ENCODE measurements at places on chromosomes 7 and 10.

- DNase-seq, result no peak
Observed at GRCh38 chr10:61961278-61961677, 59.8 kb downstream of the ARID5B start.

DNA sequence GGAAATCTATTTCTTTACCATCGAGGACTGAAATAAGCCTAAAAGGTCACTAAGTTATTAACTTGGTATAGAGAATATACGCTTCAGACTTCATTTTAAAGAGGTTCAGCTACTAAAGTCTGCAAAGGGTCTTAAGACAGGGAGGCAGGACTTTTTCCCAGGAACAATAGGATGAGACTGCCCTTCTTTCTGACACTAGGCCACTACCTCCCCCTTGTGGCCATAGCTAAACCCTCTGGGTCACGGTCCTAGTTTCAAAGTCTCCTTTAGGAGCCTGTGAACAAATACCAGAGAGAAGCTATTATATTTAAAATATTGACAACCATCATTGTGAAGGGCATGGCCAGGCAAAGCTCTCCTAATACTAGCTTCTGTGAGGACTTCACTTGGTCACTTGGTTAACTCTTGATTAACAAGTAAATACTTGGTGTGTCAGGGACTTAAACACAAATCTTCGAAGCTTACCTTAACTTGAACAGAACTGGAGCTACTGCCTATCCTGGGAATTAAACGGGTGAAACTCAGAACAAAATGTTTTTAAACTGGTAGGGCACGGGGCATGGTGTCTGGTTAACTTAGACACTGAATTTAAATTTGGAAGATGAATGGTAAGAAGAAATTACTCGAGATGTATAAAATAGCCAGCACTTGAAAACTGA is 75.6 kb downstream of the CCDC6 start:
- DNase-seq, result no peak

DNA sequence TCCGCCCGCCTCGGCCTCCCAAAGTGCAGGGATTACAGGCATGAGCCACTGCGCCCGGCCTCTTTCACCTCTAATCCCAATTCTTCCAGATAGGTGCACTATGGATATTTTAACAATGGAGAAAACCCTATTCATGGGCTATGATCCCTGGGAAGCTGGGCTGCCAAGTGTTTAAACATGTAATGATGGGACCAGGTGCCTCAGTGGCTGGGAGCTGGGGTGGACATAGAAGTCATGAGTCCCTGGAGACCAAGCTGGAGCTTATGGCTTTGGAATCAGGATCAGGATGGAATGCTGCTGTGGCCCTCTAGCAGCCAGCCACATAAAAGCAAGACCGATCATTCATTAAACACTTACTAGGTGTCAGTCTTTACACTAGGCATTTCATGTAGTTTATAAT is 41.8 kb upstream of the IGFBP3 start:
- DNase-seq, result no peak

- peak; percentile 14 for DNase-seq
Observed at GRCh38 chr10:89122433-89123051, 84.6 kb downstream of the CH25H start.

GRCh38 chr7:100975371-100975821 is 6.0 kb downstream of the MUC12 start:
- DNase-seq, result no peak

GRCh38 chr10:60028081-60028480 is 121.7 kb upstream of the CCDC6 start:
- no peak for DNase-seq

DNA sequence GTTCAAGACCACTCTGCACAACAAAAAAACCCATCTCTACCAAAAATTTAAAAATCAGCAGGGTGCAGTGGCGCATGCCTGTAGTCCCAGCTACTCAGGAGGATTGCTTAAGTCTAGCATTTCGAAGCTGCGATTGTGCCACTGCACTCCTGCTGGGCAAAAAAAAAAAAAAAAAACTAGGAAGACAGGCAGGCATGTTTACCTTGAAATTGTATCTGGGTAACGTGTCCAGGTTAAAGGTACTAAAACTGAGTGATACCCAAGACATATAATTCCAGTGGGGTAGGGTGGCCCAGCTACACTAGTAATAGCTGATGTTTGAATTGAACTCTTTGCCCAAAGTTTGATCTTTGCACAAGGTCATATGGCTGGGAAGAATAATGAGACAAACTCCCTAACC is 16.2 kb downstream of the GHITM start:
- no peak for DNase-seq

GRCh38 chr7:95340491-95340890 is 16.2 kb upstream of the PON1 start:
- no peak for DNase-seq

GRCh38 chr10:101060036-101060950 is 1.5 kb upstream of the KAZALD1 start:
- peak; percentile 83 for DNase-seq

DNA sequence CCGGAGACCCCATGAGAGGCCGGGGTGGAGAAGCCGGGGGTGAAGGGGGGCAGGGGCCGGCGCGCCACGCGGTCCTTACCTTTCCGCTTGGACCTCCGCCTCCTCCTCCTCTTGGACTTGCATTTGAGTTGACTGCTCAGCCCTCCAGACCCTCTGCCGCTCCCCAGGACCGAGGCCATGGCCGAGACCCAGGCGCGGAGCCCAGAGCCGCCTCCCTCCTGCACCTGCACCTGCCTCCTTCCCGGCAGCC is 428 bp downstream of the ADARB2 start:
- DNase-seq, result no peak

GRCh38 chr10:124916585-124917427 is 25.1 kb upstream of the ZRANB1 start:
- DNase-seq, result peak; percentile 98

- DNase-seq, result peak; percentile 67
Observed at GRCh38 chr7:105652359-105652993, 71.2 kb upstream of the EFCAB10 start.

DNA sequence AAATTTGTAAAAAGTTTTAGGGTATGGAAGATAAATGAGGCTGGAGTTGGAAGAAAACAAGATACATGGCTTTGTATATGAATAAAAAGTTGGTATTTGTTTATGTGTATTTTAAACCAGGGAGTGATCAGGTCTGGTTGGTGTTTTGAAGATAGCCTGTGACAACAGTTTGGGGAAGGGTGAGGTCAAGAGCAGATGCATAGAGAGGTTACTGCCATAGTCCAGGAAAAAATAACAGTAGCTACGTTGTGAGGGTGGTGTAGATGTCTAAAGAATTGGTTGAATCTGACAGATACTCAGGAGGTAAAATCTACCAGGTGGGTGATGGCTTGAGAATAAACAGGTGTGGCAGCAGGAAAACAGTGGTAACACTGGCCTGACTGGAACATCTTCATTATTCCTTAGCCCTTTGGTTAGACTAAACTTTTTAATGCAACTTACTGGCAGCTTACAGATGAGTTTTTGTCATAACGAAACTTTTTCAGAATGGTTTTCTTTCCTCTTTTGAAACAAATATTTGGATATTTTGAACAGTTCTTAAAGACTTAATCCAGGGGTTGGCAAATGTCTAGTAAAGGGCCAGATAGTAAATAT is 25.5 kb downstream of the ZNRF2 start:
- DNase-seq, result no peak

- no peak for DNase-seq
Observed at GRCh38 chr7:27324246-27324645, 81.6 kb downstream of the EVX1 start.

- no peak for DNase-seq
Observed at GRCh38 chr7:25583621-25584020, 355.3 kb upstream of the NPVF start.

DNA sequence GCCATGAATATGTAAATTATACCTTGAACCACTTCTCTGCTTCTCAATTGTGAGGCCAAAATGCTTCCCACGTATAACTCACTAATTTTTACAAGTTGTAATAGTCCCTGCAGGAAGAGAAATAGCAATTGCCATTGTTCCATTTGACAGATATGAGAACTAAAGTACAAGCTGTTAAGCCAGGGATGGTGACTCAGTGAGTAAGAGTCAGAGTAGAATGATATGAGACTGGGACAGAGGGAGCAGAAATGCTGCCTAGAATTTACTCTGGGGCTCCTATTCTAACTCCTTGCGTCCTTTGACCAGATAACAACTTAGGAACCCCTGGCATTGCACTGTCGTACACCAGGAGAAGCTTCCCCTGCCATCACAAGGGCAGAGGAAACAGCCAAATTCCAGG is 45.1 kb upstream of the SEPTIN7 start:
- DNase-seq, result no peak

- no peak for DNase-seq
Observed at GRCh38 chr10:86480571-86480970, 41.0 kb downstream of the WAPL start.

DNA sequence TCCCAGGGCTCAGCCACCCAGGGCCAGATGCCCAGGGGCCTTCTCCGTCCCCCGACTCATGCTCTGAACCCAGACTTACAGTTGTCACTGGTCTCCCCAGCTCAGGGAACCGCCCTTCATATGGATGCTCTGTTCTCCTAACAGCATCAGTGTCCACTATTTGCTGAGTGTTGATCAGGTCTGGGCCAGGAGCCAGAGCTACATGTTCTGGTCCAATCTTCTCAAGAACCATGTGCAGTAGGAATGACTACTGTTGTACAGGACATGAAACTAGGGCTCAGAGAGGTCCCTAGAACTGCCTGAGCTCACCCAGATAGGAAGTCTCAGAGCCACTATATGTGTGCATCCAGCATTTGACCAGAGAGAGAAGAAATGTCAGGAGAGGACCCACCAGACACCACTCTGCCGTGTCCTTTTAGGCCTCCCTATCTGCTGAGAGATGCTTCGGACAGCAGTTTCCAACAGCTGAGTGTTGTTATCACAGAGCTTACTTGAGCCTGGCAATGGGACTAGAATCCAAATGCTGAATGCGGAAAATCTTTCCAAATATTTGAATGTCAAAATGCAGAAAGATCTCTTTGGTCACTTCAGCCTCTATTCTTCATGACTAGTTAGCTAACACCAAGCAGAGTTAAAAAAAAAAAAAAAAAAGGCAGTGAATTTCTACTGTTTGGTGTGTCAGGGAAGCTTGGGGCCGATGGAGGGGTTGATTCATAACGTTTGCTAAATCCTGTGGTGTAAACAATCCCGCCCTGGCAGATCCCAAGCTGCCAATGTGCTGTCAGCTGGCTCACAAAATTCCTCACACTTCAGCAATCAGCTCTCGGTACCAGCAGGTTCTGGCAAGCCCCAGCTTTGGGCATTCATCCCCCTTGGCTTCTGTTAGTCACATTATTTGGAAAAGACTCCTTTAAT is 246.1 kb downstream of the TNS3 start:
- DNase-seq, result no peak

DNA sequence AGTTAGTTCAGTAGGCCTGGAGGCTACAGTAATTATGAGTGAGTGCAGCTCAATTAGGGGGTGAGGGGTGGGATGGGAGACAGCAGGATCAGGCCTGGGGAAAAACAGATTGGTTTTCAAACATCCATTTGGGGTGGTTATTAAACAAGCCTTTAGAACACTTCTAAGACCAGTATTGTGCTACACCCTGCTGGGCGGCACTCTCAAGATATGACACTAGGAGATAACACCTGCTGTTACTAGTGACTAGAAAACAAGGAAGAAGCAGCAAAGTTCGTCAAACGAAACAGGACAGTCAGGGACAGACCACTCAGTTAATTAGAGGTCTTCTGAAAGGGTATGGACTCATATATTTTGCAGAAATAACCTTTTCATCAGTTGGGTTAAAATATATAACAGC is 353.6 kb downstream of the PTEN start:
- no peak for DNase-seq

DNA sequence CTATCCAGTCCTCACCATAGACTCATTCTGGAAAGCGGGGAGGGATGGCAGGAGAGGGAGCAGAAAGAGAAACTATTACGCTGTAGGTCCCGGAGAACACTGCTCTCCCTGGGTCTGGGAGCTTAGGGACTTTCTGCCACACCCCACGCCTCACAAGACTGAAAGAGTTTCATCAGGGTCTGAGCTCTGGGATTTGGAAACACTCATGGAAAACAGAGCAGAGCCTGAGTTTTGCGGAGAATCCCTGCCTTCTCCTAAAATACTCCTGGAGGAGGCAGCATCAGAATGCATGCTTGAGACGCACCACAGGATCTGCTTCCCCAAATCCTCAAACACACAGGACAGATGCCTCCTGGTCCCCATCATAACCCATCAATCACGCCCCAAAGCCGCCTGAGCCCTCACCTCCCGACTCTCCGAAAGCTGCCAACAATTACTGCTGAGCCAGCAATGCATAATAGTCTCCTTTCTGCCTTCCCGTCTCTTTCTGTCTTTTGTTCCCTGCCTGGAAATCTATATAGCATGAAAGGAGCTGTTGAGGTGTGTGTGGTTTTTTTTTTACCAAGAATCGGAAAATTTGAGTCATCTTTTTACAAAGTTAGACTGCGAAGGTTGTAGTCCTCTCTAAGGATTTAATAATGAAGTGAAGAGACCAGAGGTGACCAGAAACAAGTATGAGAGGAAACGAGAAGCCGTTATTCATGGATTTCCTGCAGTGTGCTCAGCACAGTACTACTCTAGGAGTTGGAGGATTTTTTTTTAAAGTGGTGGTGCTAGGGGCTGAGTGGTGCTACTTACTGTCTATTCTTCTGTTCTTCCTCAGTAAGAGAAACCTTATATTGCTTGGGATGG is 37.7 kb downstream of the ASB13 start:
- no peak for DNase-seq

DNA sequence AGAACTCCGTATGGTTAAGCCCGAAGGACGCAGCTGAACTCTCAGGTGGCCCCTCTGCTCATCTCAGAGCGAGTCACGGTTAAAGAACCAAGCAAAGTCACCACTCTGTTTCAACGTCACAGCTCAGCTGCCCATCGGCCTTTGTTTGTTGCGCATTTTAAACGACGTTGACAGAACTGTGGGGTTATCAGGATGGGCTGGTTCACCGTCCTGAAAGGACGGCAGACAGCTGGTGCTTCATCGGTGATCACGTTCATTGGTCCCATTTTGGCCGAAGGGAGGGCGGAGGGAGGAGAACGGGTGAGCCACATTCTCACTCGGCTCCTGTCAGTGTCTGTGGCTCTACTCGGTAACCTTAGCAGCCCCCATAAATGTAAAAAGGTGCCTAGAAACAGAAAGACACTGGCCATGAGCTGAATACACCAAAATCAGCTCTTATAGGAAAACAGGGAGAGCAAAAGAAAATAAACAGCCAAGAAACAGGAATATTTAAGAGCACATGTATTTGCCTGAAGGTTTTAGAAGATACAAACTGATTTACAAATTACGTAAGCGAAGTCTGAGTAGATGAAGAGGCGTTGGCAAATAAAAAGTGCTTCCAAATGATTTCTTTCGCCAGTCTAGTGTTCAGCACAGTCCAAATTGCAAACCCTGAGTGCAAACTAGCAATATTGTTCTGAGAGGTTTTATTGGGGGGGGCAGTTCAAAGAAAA is 8.4 kb downstream of the PRKAG2 start:
- DNase-seq, result no peak
